Activated CD4-positive, CD25-positive, alpha-beta regulatory T cell treated with anti-CD3 and anti-CD28 coated beads, Interleukin-2, amount 50 U/mL, for 24 hours (primary cell): ENCODE measurements at places on chromosomes 3 and 15.

DNA sequence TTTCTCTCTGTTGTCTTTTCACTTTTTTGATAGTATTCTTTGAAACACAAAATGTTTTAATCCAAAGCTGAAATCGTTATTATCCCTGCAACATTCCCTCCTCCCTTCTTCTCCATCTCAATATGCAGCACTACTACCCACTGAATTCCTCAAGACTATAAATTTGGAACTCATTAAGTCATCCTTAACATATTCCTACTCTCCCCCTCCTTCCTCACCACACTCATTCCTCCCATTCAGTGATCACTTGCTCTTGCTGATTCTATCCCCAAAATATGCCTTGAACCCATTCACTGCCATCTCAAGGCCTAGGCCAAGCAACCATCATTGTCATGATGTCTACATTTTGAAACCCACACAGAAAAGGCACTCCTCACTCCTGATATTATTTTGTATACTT, 2.4 kb upstream of the PIK3R4 start:
- no peak for ATAC-seq

DNA sequence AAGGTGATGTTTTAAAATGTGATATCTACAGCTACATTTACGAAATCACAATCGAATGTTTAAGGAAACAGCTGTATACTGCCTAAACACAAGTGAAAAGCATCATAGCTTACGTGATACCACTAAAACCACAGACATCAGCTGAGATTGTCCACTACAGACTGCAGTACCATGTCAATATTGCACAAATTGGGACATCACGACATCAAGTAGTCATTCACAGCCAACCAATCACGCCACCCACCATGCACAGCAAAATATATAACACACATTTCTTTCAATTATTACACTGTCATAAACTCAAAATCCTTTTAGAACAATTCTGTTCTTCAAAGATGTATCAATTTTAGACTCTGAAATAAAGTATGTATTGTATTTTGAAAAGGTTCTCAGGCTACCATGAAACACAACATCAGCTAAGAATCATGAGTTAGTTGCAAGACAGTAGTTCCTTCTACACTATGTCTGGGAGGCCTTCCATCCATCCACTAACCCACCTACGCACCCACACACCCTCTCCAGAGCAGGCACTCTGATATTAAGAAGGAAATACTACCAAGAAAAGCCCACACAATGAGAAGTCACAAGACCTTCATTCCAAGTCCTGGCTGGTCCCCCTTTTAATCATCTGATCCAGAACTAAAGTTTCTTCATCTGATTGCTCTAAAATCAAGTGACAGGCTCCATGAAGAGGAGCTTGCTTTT, 3.1 kb downstream of the DMXL2 start:
- ATAC-seq, result no peak

DNA sequence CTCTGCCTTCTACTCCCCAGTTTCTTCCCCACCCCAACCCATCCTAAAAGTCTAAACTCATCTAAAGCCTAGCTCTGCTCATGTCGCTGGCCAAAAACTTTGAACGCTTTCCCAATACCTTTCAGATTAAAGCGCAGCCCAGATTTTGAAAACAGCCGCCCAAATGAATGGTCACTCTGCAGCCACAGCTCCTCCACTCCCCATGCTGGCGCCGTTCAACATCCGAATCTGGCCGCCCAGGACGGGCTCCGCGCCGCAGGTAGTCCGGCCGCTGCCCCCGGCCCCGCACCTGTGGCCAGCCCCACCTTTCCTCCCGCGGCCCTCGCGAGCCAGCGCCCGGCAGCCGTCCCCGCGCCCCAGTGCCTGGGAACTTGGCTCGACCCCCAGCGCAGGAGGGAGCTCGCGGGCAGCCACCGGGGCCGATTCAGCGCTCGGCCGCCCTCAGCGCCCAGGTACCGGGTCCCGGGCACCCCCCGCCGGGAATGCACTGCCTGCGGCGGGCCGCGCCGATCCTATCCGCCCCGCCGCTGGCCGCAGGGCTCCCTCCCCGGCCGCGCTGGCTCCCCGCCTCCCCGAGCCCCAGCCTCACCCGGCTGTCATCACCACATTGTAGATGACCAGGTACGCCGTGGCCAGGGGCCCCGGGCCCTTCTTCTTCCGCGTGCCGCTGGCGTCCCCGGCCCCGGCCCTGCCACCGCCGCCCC, 417 bp downstream of the HACD2 start:
- ATAC-seq, result peak; percentile 25

- ATAC-seq, result no peak
Measured at GRCh38 chr15:85838655-85839054, 43.9 kb upstream of the KLHL25 start.

GRCh38 chr15:99511866-99512661, 53.7 kb upstream of the MEF2A start:
- ATAC-seq, result peak; percentile 31

DNA sequence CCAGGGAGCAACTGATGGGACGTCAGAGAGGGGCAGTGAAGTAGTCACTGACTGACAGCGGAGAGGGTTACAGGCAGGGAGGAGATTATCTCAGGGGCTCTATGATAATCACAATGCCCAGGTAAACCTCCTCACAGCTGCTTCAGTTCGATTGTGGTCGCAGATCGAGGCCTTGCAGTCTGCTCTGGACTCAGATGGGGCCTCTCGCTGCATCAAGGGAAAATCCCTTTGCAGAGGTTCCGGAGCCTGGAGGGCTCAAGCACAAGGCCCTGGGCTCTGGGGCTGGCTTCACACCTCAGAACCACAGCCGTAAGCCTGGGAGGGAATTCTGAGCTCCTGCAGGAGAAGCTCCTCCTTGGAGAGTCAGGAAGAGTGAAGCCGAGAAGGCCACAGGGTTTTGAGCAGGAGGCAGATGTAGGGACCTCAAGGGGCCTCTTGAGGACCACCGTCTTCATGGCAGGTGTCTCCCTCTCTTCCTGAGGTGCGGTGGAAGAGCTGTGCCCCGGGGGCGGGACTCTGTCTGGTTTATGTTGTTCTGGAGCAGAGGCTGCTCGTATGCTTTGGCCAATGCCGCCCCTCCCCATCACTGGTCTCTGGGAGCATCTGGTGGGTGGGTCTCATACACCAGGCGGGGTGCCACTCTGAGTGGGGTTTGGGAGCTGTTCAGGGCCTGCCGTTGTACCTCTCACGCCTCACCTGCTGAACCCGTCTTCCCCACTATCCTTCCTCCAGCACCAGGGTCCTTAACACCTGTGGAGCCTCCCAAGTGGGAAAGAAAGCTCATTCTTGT, 19.5 kb upstream of the SNRPA1 start:
- no peak for ATAC-seq

- ATAC-seq, result peak; percentile 84
Measured at GRCh38 chr15:74906450-74907162, at the start of gene FAM219B. TSS of gene FAM219B (minus strand) at chr15:74906851. CDS start at chr15:74906800, 51 bp downstream.

DNA sequence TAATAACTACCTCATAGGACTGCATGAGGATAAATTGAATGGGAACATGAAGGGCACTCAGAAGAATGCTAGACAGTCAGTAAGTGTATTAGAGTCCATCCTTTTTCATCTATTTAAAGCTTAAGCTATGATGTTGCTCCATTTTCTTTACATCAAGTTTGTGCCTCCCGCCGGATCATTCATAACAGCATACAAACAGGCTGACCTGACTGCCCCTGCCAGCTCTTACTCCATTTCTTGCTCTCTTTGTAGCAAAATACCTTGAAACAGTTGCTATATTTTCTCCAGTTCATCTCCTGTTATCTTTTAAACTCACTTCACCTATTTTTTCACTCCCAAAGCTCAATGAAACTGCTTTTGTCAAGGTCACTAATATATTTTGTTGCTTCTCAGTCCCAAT, 315.6 kb upstream of the ALCAM start:
- ATAC-seq, result no peak

DNA sequence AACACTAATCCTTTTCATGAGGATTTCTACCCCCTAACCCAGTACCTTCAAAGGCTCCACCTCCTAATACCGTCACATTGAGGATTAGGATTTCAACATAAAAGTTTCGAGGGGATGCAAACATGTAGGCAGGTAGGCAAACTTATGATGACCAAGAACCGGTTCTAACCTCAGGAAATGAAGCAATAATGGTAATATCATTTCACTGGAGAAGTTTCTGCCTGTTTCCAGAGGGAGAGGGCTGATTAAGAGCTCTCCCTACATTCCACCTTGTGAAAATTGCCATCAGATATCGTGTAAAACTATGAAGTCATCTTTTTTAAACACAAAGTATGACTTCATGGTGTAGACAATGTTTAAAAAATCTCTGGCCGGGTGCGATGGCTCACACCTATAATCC, 31.6 kb downstream of the NKIRAS1 start:
- no peak for ATAC-seq

DNA sequence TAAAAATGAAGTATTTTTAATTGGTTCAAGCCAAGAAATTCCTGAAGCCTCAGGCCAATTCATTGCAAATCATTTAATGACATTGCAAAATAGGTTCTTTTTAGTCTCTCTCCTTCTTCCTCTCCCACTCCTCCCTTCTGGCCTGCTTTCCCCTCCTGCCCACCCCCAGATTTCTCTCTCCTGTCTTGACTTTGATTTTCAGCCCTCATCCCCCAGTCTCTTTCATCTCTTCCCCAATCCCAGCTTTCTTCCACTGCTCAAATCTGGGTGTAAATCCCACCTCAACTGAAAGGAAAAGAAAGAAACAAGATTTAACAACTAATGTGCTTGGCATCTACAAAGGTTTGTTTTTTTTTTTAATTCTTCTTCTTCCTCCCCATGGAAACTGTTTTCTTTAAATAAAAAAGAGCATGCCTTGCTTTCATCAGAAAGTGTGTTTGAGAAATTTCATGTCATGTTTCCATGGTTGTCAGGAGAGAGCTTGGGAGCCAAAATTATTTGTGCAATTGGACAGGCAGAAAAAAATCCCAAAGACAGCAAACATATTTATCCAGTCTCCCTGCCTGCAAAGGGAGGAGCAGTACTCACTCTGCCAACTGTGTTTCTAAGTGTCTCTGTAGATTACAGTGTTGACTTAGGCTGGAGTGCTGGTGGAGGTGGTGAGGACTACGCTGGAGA, 50.4 kb downstream of the BOC start:
- no peak for ATAC-seq

- no peak for ATAC-seq
Measured at GRCh38 chr3:188446014-188446413, 292.1 kb downstream of the LPP start.

DNA sequence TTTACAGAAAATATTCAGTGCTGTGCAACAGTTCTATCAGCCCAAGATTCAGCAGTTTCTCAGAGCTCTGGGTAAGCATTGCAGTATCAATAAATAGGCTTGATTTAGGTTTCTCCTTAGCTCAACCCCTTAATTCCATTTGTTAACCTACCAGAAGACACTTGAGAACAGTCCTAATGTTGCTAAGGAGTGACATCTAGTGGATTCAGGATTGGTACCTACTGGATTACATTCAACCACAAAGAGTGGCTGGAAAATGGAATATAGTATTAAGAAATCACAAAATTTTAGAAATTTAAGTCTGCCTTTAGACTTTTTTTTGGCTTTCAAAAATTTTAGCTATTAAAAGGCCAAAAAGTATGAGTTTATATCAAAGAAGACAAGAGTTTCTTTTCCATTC, 34.7 kb downstream of the POLG start:
- no peak for ATAC-seq

- no peak for ATAC-seq
Measured at GRCh38 chr3:61524933-61525332, 36.4 kb upstream of the PTPRG start.

- no peak for ATAC-seq
Measured at GRCh38 chr15:38624244-38625205, 59.9 kb upstream of the RASGRP1 start.

DNA sequence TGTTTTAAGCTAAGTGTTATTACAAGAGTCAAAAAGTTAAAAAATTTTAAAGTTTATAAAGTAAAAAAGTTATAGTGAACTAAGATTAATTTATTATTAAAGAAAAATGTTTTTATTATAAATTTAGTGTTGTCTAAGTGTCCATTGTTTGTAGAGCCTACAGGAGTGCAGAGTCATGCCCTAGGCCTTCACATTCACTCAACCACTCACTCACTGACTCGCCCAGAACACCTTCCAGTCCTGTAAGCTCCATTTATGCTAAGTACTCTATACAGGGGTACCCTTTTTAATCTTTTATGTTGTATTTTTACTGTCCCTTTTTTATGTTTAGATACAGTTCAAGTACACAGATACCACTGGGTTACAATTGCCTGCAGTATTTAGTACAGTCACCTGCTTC, 37.2 kb downstream of the EEFSEC start:
- ATAC-seq, result no peak

DNA sequence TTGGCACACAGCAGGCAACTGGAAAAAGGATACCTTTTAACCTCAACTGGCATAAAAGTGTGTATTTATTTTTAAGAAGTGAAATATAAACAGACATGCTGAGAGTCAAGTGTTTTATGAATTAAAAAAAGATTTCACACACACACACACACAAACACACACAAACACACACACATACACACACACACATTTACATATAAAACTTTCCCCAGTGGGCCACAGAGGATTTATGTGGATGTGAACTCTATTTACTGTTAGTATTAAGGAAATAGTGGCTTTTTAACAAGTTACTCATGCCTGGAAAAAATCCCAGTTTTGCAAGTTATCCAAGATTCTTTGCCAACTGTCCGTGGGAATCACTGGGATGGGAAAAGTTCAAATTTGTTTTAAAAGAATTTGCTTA, 725.9 kb upstream of the NR2F2 start:
- ATAC-seq, result no peak

DNA sequence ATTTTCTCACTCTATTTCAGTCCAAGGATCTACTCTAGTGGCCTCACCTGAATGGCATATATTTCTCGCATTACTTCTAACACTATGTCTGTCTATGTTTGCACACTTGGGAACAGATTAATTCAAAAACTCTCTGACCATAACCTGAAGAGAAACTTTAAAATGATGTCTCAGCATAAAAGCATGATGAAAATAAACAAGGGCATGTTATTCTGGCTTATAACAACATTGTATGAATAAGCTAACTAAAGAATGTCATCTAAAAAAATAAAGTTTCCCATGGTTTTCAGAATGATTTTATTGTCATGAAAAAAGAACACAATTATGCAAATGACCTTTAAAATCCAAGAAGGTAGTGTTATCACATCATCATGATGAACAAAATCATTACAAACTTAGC, 85.5 kb upstream of the ROBO2 start:
- ATAC-seq, result no peak

- peak; percentile 40 for ATAC-seq
Measured at GRCh38 chr3:138347960-138348753, at the start of gene MRAS. TSS of gene MRAS (plus strand) at chr3:138348579. CDS start at chr3:138372884, 24,305 bp downstream.

- ATAC-seq, result peak; percentile 50
Measured at GRCh38 chr3:129606636-129607390, at the start of gene PLXND1. TSS of gene PLXND1 (minus strand) at chr3:129606676. CDS start at chr3:129606639, 37 bp downstream.
